Putamen (tissue), 1 donor: ENCODE measurements at places on chromosomes 4 and X.

- DNase-seq: no peak
These were observed 68.4 kb downstream of the TAPT1 start for GRCh38 chr4:16157609-16158503.

DNA sequence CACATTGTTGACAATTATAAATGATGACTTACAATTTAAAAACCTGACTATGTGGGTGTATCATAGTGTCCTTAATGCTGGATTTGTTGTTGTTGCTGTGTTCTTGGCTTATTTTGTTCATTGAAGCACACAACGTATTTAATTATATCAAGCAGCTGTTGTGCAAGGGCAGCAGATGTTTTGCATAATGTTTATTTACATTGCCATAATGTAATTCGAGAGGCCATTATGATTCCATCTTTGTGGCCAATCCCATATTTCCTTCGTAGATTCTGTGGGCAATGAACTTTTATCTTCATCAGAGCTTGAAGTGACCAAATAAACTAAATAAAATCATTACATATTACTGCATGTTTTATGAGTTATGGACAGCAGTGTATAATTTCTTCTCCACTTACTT lies 422.6 kb upstream of the GALNTL6 start:
- no peak for DNase-seq

- peak; percentile 27 for DNase-seq
These were observed 42.0 kb downstream of the LGI2 start for GRCh38 chr4:24988776-24989175.

- DNase-seq: peak; percentile 87
These were observed at the start of gene SPOCK3 for GRCh38 chr4:167234316-167234881. Gene SPOCK3 (minus strand): TSS chr4:167234494.

DNA sequence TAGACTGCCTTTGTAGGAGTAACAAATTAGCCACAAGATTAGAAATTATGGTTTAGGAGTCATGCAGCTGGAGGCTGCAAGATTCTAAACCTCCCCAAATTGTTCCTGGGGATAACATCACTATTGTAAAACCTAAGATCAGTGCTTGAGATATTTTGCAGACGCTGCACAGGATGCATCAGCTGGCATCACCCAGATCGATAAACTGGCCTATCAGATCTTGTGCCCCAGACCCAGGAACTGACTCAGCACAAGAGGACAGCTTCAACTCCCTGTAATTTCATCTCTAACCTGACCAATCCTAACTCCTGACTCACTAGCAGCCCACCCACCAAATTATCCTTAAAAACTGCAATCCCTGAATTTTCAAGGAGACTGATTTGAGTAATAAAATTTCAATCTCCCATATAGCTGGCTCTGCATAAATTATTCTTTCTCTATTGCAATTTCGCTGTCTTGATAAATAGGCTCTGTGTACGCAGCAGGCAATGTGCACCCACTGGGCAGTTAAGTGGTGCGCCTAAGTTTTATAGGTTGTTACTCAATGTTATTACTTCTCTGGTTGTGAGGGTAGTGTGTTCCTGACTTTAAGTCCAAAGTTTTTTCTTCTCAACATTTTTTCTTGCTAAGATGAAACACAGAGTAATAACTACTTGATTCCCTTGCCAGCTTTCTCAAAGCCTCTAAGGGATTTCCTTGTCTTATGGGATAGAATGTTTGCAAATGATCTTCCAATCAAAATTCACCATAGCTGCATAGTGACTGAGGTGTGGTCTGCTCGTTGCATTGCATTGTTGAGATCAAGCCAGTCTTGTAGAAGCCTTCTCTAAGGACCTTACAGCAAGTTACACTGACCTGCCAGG lies 312.3 kb upstream of the DKK2 start:
- no peak for DNase-seq

DNA sequence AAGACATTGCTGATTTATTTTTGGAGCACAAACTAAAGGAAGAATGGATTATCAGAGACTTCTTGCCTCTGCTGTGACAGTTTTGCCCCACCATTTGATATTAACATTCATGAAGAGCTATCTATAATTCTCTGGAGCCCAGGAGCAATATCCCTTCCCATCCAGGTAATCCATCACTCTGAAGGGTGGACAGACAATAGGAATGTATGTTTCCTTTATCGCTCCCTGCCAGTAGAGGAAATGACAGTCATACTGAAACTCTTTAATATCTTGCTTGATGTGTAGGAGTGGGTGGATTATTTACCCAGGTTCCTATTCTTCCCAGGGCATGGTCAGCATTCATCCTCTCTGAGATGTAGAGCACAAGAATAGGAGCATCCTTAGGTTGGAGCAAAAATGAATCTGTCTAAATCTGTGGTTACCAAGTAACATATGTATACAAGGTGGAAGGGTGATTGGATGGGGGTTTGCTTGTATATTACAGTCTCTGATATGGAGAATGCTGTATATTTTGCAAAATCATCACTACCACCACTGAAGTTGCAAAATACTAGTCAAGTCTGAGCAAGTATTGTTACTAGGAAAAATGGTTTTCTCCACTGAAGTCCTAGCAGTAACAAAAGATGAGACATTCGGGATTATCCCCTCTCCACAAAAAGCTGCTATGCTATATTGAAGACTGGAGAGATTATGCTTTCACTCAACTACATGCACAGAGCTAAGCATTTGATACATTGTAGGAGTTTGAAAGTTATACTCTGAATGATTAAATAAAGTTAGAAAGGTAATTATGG lies 151.6 kb downstream of the CBLL2 start:
- no peak for DNase-seq

- DNase-seq: no peak
These were observed 25.2 kb upstream of the FGFR3 start for GRCh38 chr4:1767770-1768366.

DNA sequence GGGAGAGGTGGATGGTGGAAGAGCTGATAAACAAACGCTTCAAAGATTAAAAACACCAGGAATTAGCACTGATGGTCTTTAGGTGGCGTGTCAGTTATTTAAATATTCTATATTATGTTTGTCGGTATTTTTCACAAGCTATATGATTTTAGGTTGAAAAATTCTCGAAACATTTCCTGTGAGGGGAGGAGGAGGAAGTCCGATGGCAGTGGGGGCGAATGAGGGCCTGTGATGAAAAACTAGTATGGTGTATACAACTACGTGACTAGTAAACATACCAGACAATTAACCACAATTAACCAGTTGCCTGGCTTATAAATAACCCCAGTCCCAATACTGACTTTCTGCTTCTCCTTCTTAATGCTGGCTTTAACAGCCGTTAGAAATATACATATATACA lies 595 bp upstream of the NAP1L2 start:
- DNase-seq: no peak
